Muscle of back (tissue), 13 donors: ENCODE measurements at places on chromosomes 2 and 18.

DNA sequence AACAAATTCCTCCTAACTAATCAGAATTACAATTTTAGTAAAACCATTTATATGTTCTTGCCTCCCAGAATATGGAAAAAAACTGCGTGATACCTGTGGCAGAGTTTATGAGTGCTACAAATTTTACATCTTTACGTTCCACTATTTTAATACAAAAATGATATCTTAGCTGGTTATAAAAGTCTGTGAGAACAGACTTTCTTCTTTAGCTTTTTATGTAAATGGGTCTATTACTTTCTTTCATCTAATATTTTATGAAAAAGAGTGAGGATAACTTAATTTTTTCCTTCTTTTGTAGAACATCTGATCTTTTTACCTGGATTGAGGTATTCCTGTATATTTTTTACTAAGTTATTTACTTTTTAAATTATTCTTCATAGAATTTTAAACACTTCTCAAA lies 22.1 kb upstream of the REG3A start:
- DNase-seq, result no peak

- DNase-seq, result no peak
These were observed 148.0 kb upstream of the ALPP start for GRCh38 chr2:232230560-232230959.

DNA sequence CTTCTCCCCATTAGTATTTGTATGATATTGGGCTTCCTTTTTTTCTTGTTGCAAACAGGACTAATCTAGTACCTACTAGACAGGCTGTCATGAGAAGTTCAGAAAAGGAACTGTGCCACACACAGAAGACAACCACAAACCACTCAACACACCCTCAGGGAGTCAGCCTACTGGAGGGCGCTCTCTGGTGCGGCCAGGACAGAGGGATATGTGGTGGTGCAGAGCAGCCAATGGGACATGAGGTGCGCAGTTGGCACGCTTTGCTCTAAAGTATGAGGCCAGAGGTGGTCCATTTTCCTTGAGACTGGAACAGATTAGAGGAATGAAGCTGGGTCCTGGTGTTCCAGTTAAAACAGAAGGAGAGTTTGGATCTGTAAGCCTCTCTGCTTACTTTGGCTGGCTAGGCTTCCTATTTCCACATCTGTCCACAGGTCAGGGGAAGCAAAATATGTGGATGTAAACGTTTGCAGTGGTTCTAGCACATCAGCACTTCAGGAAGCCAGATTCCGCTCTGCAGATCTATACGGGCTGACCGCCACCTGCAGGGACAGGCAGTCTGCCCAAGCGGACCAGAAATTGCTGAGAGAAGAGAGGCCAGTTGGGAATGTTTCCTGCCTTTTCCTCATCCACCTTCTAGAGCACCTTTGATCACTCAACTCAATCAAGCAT lies 114.1 kb downstream of the GFPT1 start:
- no peak for DNase-seq

DNA sequence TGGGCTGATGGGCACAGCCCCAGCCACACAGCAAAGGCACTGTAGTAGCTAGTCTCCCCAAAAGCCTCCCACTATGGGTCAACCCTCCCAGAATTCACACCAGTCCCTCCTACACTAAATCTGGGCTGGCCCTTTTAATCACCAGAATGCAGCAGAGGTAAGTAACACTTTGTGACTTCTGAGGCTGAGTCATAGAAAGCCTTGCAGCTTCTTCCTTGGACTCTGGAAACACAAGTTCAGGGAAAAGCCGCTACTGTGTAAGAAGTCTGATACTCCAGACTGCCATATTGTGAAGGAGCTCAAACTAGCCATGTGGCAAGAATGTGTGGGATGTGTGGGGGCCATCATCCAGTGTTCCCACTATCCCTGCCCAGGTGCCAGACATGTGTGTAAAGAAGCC lies 19.0 kb upstream of the SIX2 start:
- DNase-seq, result no peak

DNA sequence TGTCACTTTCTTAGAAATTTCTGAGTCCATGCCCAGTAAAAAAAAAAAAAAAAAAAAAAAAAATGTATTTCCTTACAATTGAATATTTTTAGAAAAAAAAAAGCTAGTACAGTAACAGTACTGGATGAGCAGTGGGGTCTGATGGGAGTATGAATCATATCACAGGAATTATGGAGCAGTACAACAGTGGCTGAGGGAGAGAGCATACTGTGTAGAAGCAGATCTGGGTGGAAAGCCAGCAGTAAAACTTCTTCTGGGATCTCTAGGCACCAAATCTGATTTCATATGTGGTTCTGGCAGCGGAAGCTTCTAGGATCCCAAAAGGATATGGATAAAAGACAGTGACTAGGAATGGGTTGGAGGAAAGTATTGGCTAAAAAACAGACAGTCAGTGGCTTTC lies 414.9 kb upstream of the FSHR start:
- peak; percentile 45 for DNase-seq

- no peak for DNase-seq
These were observed 254.8 kb downstream of the CYP26B1 start for GRCh38 chr2:71892896-71893295.

DNA sequence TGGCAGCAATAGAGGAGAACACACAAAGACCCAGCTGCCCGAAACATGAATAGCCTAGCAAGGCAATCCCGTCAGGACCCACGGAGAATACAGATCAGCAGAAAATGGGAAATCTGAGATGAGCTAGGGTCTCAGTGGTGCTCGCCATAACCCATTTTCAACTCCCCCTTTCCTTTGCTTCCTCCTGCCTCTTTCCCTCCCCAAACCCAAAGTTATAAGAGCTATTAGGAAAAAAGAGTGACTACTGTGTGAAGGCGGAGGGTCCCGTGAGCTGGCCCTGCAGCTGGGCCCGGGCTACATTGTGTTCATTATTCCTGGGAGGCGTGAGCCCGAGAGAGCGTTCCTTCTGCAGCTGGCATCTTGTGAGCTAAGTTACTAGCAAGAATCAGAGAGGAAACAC lies 118.4 kb downstream of the PID1 start:
- DNase-seq, result no peak

DNA sequence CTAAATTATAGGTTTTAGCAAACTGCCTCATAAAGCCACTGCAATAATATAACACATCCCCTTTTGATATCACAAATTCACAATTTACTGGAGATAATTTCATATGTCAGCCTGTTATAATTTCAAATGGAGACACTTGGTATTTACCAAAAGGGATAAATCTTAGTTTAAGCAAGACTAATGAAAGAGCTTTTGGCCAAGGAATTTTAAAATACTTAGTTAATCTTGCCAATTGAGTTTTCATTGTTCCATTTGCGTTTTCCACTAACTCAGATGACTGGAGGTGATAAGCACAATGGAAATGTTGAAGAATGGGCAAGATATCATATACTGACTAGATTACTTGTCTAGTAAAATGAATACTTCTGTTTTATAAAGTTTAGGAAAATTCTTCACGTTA lies 379.3 kb upstream of the SYT4 start:
- no peak for DNase-seq

- DNase-seq, result no peak
These were observed 164.9 kb upstream of the NT5C1B start for GRCh38 chr2:18754286-18754685.

GRCh38 chr2:12262681-12263436 lies 453.9 kb upstream of the TRIB2 start:
- DNase-seq, result peak; percentile 39
